RWPE2 (cell line): ENCODE measurements at places on chromosomes 16 and 17.

DNA sequence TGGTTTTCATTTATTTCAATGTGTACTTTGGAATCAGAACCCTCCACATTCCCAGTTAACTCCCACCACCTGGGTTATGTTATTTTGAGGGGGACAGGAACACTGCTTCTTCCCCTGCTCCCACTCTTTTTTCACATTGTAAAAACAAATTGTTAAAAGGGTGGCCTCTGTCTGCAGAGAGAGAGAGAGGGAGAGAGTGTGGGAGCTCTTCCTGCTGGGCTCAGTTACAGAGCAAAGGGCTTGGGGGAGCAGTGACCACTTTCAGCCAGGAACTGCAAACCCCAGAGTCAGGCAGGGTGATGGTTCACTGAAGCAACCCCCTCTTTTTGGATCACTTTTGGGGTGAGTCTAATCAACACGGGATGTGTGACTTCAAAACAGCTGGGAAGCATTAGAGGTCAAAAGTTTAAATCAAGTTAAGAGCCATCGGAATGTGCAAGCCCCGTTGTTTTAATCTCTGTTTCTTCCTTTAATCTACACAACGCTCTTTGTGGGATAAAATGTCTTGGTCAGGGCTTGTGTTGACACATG is 577.0 kb upstream of the CDH11 start:
- H3K4me1 ChIP-seq = no peaks in the 10 kb centered on the region
- H3K36me3 ChIP-seq = no peaks in the 10 kb centered on the region
- H3K4me3 ChIP-seq = no peak overlapping the region
- no peaks in the 10 kb centered on the region for H3K27me3 ChIP-seq
- no peak for DNase-seq

GRCh38 chr16:85954927-85955519 is 56.1 kb downstream of the IRF8 start:
- H3K4me3 ChIP-seq = no peak overlapping the region
- no peak for DNase-seq
- no peaks in the 10 kb centered on the region for H3K36me3 ChIP-seq
- no peak overlapping the region for H3K27ac ChIP-seq
- peaks cover 15% of the 10 kb centered on the region for H3K27me3 ChIP-seq

DNA sequence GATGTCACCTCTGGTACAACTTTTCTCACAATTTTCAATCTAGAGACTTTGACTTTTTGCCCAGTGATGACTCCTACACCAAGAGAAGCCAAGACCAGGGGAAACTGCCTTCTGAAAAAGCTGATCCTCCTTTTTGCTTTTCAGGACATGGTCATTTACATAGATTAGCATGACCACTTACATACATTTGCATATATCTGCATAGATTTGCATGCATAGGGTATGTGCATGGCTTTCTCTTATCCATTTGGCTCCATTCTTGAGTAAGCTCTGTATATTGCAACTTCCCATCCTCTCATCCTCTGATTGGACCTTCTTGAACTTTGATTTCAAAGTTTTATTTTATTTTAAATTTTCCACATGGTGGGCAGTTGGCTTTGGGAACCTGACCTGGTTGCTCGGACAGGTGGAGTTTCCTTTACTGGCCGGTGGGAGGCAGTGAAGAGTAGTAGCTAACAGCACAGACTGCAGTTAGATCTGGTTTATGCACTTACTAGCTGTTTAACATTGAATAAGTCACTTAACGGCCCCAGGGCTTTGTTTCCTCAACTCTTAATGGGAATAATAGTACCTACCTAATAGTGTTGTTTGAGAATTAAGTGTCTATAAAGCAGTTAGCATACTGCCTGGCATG is 92.9 kb downstream of the GPR139 start:
- no peak overlapping the region for H3K27ac ChIP-seq
- H3K4me1 ChIP-seq = no peaks in the 10 kb centered on the region
- DNase-seq = no peak
- H3K27me3 ChIP-seq = no peaks in the 10 kb centered on the region
- no peak overlapping the region for H3K4me3 ChIP-seq

DNA sequence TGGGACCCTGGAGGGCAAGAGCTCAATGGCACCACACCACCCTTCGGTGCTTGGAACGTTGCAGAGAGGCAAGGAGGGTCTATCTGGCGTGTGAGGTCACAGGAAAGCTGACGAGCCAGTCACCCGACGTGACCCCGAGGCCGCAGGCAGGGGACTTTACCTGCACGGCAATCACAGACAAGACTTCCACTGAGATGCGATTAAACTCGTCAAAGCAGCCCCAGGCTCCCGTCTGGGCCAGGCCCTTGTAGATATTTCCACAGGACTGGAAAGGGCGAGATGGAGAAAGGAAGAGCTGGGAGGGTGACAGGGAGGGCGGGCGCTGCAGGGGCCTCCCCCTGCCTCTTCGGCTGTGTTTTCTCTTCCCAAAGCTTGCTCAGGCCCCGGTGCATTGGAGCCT is 78.3 kb downstream of the DNAH17 start:
- no peaks in the 10 kb centered on the region for H3K27me3 ChIP-seq
- H3K27ac ChIP-seq = no peak overlapping the region
- no peak overlapping the region for H3K4me3 ChIP-seq
- H3K36me3 ChIP-seq = no peaks in the 10 kb centered on the region

- peak overlapping the region; percentile 64 for H3K27ac ChIP-seq
- H3K4me3 ChIP-seq = no peak overlapping the region
- peaks cover 22% of the 10 kb centered on the region for H3K4me1 ChIP-seq
- no peaks in the 10 kb centered on the region for H3K27me3 ChIP-seq
Observed at GRCh38 chr17:2081564-2081963, 26.7 kb downstream of the HIC1 start.

- no peak overlapping the region for H3K27ac ChIP-seq
- DNase-seq = no peak
- no peaks in the 10 kb centered on the region for H3K36me3 ChIP-seq
- H3K27me3 ChIP-seq = peaks cover 2% of the 10 kb centered on the region
Observed at GRCh38 chr16:84244728-84245127, 4.9 kb upstream of the KCNG4 start.

DNA sequence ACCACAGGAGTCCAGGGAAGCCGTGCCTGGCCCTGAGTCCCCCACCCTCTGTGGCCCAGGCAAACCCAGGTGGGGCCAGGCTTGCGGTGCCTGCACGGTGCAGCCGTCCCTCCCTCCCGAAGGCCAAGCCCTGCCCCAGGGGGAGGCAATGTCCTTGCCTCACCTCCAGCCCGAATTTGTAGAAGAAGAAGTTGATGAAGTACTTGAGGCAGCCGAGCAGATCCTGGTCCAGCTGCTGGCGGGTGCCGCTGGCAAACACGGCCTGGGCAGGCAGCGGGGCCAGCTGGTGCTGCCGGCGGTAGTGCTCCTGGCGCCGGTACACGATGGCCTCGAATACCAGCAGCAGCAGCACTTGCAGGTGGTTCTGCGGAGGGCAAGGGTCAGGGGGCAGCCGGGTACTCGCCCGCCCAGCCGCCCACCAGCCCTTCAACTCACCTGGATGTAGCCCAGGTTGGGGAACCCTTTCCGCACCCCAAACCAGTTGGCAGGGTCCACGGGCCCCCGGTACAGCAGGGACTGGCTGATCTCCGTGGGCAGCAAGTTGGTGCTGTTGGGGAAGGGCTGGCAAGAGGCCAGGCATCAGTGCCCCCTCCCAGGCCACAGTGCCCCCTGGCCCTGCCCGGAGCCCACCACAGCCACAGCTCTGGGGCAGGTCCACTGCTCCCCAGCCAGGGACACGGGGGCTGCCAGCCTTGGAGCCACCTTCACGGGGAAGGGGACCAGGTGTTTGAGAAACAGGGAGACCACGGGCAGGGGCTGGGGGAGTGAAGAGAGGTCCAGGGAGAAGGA is 26.1 kb downstream of the CTU2 start:
- DNase-seq = no peak
- no peak overlapping the region for H3K4me3 ChIP-seq
- H3K27ac ChIP-seq = no peak overlapping the region
- H3K36me3 ChIP-seq = peaks cover 54% of the 10 kb centered on the region

- DNase-seq = no peak
- no peaks in the 10 kb centered on the region for H3K27me3 ChIP-seq
- H3K27ac ChIP-seq = no peak overlapping the region
- H3K4me3 ChIP-seq = no peak overlapping the region
Observed at GRCh38 chr17:39939106-39939505, 11.6 kb downstream of the LRRC3C start.

DNA sequence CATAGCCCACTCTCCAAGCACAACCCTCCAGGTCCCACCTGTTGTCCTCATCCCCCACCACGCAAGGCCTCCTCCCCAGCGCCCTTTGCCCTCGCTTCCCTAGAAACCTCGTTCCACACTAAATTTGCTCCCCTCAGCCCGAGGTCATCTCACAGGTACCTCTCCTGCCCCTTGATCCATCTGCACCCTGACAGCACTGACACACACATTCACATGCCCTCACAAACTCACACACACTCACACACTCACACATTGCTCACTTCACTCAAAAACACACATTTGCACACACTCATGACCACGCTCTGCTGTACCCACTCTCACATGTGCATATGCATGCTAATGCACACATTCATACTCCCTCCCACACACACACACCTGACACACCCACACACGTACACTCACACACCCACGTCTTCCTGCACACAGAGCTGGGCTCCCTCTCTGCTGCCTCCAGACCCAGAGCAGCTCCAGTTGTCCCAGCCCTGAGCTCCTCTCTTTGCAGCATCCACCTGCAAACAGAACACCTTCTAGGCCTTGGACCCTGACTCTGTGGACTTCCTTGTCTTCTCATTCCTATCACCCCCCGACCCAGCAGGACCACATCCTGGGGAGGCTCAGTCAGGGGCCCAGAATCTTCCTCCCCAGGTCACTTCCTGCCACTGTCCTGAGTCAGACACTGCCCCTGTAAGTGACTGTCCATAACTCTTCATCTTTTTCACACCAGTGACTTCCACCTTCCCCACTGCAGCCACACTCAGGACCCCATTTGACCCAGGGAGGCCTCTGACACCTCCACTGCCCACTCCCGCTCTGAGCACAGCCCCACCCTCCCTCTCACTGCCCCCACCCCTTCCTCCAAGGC is 4.9 kb downstream of the ASGR2 start:
- no peak overlapping the region for H3K27ac ChIP-seq
- no peaks in the 10 kb centered on the region for H3K36me3 ChIP-seq
- no peak overlapping the region for H3K4me3 ChIP-seq
- H3K27me3 ChIP-seq = no peaks in the 10 kb centered on the region
- DNase-seq = no peak

GRCh38 chr17:17039911-17040310 is 2.3 kb upstream of the MPRIP start:
- H3K27ac ChIP-seq = peak overlapping the region; percentile 16
- no peak for DNase-seq
- no peak overlapping the region for H3K4me3 ChIP-seq
- H3K36me3 ChIP-seq = peaks cover 7% of the 10 kb centered on the region; the same call in 1 of the 2 replicates

DNA sequence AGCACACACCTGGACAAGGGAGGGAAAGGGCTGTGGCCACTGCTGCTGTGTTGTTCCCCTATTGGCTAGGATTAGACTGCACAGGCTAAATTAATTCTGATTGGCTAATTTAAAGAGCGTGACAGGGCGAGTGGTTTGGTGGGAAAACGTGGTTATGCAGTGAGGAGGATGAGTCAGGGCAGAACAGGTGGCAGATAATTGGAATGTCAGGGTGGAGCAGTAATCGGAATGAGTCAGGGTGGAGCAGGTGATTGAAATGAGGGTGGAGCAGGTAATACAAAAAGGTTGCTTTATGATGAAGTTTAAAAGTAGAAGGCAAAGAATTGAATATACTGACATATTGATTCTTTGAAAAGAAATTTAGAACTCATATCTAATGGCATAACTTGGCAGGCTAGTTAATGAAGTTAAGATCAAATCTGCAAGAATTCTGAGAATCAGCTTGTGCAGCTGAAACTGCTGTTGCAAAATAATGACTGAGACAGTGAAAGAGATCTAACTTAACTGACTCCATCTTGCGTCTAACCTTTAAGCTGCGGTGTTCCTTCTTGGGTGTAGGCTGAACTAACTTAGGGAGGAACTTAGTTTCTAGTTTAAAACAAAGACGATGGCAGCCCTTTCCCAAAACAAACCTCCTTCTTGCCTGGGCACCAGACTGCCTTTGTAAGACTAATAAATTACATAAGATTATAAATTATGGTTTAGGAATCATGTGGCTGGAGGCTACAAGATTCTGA is 174.3 kb downstream of the UTP18 start:
- H3K4me3 ChIP-seq = no peak overlapping the region
- H3K4me1 ChIP-seq = no peaks in the 10 kb centered on the region
- no peak for DNase-seq
- no peaks in the 10 kb centered on the region for H3K36me3 ChIP-seq
- no peaks in the 10 kb centered on the region for H3K27me3 ChIP-seq

- peak; percentile 84 for DNase-seq
- peaks cover 19% of the 10 kb centered on the region for H3K4me1 ChIP-seq
- H3K36me3 ChIP-seq = peaks cover 37% of the 10 kb centered on the region
- no peaks in the 10 kb centered on the region for H3K27me3 ChIP-seq
Observed at GRCh38 chr17:75645889-75646637, 12.8 kb downstream of the SMIM5 start.

DNA sequence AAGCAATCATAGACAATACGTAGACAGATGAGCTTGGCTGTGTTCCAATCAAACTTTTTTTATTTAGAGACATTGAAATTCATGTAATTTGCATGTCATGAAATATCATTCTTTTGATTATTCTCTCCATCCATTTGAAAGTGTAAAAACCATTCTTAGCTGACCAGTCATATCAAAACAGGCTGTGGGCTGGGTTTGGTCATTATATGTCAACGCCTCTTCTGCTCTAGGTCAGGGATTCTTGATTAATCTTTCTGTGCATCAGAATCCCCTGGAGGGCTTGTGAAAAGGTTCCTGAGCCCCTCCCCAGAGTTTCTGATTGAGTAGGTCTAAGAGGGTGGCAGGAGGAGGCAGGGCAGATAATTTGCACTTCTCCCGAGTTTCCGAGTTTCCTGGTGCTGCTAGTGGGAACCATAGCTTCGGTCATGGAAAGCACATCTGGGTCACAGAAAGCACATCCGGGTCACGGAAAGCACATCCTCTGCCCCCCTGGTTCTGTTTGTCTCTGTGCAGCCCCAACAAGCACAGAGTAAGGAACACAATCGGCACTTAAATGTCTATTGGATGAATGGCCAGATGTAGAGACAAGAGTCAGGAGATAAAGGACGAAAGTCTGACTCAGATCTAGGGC is 16.4 kb downstream of the PIMREG start:
- no peak overlapping the region for H3K27ac ChIP-seq
- H3K4me1 ChIP-seq = peaks cover 7% of the 10 kb centered on the region
- H3K36me3 ChIP-seq = peaks cover 10% of the 10 kb centered on the region; the same call in 1 of the 2 replicates
- no peaks in the 10 kb centered on the region for H3K27me3 ChIP-seq

DNA sequence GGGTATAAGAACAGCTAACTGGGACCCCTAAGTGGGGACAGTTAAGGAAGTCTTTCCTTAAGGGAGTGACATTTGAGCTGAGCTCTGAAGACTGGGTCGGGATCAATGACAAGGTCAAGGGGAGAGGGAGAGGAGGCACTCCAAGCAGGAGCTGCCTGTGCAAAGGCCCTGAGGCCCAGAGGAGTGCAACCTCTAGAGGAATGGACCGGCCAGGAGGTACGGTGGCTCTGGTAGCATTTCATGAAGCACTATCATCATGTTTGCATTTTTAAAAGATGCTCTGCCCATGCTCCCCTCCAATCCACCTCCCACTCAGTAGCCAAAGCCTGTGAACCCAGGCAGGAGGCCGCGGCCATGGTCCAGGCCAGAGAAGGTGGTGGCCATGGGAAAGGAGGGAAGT is 27.4 kb downstream of the RBFOX3 start:
- H3K4me1 ChIP-seq = no peaks in the 10 kb centered on the region
- H3K4me3 ChIP-seq = no peak overlapping the region
- DNase-seq = no peak
